Mucosa of gallbladder (tissue), 1 donor: ENCODE measurements at places on chromosomes 4 and X.

GRCh38 chrX:154024271-154024670, 4.6 kb upstream of the IRAK1 start:
- DNase-seq, result no peak

DNA sequence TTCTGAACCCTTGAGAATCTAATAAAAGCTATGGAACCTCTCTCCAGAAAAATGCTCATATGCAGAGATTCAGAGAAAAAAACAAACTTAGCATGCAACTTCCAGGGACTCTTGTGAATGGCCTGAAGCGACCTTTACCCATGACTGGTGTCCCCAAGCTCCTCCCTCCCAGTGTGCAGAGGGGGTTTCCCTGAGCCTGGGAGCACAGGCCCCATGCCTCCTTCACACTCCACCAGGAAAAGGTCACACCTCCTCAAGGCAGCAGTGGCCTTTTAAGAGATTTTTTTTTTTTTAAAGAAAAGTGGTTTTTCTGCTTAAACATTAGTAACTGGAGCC, 13.3 kb upstream of the UBA6 start:
- no peak for DNase-seq

GRCh38 chr4:24330172-24330571, 254.2 kb downstream of the DHX15 start:
- no peak for DNase-seq

DNA sequence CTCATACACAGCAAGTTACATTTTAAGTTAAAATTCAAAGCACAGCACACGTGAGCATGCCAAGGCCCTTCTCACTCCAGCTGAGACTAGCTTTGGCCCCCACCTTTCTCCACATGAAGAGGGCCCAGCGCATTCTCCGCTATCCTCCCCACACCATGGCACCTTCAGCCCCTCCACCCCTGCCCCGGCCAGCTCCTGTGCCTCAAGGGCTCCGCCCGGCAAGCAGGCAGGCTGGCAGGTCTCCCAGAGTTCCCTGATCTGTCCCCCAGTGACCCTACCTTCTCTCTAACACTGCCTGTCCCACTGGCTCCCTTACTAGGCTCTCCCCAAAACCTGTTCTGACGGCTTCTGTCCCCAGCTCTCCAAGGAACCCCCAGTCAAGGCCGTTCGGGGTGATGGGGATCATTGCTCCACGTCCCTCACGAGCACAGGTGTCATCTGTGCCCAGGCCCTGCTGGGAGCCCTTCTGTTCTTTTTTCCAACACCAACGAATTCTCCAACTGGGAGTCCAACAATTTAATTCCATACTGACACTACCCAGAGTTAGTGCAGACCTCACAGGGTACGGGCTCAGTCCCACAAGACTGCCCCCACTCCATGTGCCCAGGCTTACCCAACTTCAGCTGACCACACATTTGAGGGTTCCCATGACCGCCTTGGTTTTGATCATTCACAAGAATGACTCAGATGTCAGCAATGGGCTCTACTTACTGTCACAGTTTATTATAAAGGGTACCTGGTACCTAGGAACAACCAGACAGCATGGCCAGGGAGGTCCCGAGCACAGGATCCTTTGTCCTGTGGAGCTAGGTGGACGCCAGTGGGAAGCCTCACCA, 4.2 kb downstream of the LETM1 start:
- no peak for DNase-seq

GRCh38 chr4:182179105-182179504, 64.1 kb upstream of the TENM3 start:
- DNase-seq, result no peak

DNA sequence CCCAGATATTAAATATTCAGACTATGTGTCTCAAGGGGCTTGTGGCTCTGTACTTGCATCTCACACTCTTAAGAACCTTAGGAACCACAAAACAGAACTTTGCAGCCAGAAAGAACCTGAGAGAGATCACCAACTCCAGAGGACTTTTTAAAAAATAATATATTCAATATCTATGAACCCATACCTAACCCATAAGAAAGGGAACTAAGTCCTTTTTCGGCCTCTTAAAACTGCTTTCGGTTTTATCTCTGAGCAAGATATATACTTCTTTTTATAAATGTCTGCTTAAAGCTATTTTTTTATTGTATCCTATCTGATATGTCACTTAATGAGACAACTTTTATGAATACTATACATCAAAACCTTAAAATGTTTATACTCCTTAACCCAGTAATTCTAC, 10.9 kb downstream of the SMARCA1 start:
- DNase-seq, result no peak

DNA sequence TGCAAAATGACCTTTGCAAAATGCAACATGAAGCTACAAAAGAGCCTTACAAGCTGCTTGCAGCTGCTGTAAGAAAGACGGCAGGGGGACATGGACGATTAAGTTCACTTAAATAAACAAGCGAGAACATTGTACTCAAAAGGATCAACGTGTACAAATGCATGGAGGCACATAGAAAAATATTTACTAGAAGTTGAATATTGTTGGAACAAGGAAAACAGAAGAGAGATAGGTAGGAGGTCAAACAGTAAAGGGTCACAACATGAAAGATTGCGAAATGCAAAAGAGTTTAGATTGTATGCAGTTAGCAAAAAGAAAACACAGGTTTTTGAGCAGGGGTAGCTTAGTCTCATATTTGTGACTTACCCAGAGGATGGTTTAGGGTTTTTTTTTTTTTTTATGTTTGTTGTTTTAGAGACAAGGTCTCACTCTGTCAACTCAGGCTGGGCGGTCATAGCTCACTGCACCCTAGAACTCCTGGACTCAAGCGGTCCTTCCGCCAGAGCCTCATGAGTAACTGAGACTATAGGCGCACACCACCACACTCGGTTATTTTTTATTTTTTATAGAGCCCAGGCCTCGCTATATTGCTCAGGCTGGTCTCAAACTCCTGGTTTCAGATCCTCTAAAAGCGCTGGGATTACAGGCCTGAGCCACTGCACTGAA, 1.4 kb upstream of the PHF8 start:
- no peak for DNase-seq

GRCh38 chrX:12814420-12814819, 23.2 kb downstream of the PRPS2 start:
- peak; percentile 42 for DNase-seq

DNA sequence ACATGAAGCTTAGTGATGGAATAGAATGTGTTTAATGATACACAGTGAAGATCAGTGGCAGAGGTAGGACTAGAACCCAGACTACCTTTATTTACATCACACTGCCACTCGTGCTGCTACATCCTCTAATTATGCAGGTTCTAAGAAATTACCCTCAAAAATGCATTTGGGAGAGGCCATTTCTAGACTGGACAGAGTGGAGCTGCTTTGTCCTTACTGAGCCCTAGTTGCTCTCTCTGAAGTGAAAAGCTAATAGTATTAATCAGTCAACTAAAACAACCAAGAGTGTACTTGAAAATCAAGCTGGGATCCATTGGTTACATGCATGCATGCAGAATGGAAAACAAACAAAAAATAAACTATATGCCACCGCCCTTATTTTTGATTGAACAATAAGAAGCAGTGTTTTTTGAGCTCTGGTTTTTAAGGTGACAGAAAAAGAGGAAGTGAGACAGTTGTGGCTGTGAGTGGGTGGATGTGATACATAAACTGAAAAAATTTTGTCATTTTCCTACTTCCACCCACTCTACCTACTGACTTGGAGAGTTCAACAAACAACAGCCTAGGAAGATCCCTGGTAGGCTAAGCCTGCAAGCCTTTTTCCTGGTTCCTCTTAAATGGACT, 6.8 kb upstream of the VSIG4 start:
- DNase-seq, result no peak

DNA sequence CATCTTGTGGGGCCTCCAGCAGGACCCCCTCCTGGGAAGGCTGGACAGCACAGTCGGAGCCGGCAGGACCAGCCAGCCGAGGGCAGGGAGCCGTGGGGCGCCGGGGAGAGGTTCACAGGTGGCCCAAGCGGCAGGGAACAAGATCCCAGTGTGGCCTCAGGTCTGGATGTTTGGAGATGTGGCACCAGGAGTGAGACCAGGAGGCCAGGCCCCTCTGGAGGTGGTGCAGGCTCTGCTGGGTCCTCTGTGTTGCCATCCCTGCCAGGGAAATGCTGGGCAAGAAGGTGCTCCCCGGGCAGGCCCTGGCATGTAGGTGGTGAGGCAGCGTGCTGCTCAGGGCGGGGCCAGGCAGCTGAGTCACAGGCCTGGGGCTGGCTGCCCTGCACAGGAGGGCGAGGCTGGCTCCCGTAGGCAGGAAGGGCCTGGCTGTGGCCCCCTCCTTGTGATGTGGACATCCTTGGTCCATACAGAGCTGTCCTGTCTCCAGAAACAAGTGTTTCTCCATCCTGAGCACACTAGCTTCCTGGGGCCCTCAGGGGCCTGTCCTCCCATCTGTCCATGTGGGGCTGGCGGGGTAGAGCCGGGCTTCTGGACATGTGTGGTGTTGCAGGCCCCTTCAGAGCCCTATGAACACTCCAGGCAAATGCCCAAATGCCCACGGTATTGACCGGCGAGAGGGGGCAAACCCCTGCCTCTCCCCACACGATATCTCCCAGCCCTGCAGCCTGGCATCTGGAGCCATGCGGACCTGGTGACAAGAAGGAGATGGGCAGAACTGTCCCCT, 4.8 kb upstream of the HGFAC start:
- DNase-seq, result peak; percentile 56

- DNase-seq, result peak; percentile 9
Observed at GRCh38 chr4:184215709-184216328, 1.9 kb downstream of the ENPP6 start.

- peak; percentile 53 for DNase-seq
Observed at GRCh38 chr4:99816545-99817308, at the start of gene DAPP1. Gene DAPP1, plus strand, starts transcription at chr4:99816827. Its CDS starts 87 bp downstream, at chr4:99816914.

GRCh38 chrX:104961926-104962325, 258.6 kb downstream of the TEX13A start:
- no peak for DNase-seq

- DNase-seq, result no peak
Observed at GRCh38 chrX:136189222-136189621, 41.9 kb downstream of the FHL1 start.

DNA sequence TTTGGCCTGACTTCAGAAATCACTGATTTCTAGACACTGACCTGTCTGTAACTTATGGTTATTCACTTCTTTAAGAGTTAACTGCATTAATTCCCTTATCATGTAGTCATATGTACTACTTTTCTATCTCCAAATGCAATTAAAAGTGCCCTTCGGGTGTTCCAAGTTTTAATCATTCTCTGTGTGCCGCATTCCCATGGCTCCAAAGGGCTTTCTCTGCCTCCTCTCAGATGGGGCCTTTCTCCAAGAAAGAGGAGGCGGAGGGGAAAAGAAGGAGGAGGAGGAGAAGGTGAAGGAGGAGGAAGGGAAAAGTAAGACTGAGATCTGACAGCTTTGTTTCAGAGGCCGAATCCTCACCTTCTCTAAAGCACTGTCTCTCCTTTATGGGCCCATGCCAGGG, 325.8 kb downstream of the LDB2 start:
- DNase-seq, result no peak

GRCh38 chr4:37324546-37324945, 80.0 kb downstream of the NWD2 start:
- no peak for DNase-seq

DNA sequence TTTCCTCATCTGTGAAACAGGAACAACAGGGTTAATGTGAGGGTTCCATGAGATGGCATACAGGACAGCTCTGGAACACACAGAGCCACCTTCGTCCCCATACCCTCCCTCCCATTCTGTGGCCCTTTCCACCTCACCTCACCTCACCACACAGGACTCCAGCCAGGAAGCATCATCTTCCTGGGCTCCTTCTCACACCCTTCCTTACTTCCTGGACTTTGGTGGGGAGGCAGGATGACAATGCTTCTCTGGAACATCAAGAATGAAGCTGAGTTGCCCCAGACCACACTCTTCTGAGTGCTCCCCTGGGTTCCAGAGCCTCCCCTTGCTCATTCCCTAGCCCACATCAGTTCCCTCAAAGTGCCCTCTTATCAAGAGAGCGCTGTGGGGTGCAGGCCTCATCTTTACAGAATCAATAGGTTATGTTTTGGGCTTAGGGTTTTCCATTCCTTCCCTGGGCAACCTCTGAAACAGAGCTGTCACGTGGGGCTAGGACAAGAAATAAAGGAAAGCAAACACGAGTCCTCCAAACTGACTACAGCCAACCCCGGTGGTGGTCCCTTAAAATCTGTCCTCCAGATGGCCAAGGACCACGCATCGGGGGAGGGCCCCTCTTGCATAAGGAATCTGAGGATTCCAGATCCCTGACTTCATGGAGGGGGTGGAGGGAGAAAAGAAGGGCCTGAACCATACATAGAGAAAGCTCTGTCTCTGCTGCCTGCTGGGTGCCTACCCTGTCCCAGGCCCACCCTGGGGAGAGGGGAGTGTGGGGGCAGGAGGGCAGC, 74.4 kb upstream of the ATP6AP2 start:
- no peak for DNase-seq

GRCh38 chr4:188296331-188296730, 157.1 kb downstream of the TRIML1 start:
- no peak for DNase-seq

DNA sequence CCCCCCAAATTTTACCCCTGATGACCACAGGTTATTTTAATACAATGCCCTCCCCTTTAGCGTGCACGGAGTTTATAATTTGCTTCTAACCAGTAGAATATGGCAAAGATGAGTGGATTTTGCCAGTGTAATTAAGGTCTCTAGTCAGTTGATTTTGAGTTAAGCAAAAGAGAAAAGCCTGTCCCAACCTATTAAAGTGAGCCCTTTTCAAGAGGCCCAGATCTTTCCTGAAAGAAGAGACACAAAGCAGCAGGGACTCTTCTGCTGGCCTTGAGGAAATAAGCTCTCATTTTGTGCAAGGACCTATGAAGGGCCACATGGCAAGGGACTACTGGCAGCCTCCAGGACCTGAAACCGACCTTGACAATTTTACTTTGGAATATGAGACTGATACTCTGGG, 61.9 kb upstream of the GABRG1 start:
- no peak for DNase-seq

GRCh38 chrX:46621572-46621971, 48.0 kb downstream of the CHST7 start:
- no peak for DNase-seq

- DNase-seq, result no peak
Observed at GRCh38 chrX:81367291-81367690, 165.4 kb downstream of the SH3BGRL start.

- DNase-seq, result peak; percentile 12
Observed at GRCh38 chr4:3862640-3863420, 96.6 kb downstream of the ADRA2C start.

DNA sequence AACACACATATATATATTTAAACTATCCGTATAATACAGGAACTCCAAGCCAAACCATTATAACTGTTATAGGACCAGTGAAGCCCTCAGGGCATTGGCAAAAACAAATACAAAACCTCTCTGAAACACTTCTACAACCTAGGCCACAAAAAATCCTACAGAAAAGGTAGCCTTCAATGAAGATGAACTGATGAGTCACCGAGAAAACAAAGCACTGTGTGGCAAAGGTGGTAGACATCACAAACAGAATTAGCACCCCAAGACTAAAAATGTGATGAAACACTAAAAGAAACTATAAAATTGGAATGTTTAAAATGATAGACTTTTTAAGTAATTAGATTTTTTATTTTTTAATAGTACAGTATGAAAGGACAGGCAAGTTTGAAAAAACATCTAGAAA, 5.5 kb upstream of the HSPA4L start:
- DNase-seq, result no peak
